AG04449 (cell line): ENCODE measurements at places on chromosomes 1 and 21.

DNA sequence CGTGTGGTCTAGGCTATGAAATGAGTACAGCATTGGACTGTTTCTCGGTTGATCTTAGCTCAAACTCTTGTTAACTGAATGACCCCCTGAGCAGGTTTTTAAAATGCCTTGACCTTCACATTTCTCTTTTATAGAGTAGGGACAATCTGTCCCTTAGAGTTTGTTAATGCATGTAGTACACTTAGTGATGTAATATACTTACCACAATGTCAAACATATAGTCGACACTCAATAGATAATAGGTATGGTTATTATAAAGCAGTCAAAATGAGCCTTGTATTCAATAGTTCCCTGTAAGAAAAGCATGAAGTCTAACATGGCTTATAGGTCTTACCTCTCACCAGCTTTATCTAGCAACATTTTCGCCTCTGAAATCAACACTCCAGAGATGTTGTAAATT is 161.0 kb upstream of the RUNX1 start:
- no peak for DNase-seq

- DNase-seq, result no peak
These were observed 1.6 kb downstream of the CD53 start for GRCh38 chr1:110874324-110875215.

DNA sequence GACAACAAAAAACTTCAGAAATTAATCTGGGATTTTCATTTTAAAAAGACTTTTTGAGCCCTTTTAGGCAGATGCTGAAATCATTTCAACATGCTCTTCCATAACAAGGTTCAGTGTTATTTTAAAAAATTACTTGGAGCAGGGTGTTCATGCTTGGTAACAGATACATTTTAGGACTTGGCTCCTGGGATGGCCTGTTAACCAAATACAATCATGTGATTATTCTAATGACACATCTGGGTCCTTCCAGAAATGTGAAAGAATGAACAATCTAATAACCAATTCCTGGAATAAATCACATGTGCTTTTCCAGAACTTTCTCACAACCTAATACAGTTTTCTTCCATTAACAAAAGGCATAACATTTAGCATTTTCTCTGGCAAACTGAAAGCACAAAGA is 379.8 kb upstream of the RUNX1 start:
- no peak for DNase-seq

DNA sequence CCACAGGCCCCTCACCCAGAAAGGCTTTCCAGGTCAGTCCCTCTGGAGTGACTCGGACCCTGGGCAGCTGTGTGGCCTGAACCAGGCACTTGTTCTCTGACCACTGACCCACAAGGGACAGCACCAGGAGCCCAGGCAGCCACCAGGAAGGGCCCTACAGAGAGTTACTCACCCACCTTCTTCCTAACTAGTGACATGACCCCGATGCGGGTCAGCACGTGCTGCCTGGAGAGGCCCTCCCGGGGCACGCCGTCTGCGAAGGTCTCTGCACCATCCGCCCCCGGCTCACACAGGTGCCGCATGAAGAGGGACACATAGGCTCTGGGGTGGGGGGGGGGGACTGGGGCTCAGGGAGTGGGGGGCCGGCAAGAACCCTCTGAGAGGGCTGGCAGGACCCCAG is 55.8 kb downstream of the CHD5 start:
- DNase-seq, result no peak

DNA sequence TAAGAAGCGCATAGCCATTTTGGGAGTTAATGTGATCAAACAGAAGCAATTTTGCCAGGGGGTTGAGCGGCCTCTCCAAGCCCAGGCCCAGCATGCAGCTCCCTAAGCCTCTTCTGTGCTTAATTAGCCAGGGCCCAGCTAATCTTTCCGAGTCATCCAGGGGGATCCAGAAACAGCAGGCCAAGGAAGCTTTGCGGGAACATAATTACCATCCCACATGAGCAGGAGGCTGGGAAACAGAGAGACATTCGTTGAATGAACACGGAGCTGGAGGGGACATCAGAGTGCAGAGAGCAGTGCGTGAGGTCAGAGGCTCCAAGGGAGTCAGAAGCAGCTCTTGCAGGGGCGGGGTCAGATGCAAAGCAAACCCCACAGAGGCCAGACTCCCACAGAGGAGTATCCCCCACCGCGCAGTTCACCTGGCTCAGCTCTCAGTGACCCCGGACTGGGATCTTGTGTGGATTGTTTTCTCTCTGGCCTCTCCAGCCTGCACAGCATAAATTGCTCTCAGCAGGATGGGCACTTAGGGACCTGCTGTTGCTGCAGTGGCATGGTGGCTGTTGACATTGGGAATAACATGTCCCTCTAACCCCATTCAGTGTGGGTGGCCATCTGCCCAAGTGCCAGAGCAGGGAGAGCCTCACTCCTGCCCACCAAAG is 657.4 kb downstream of the AJAP1 start:
- no peak for DNase-seq

DNA sequence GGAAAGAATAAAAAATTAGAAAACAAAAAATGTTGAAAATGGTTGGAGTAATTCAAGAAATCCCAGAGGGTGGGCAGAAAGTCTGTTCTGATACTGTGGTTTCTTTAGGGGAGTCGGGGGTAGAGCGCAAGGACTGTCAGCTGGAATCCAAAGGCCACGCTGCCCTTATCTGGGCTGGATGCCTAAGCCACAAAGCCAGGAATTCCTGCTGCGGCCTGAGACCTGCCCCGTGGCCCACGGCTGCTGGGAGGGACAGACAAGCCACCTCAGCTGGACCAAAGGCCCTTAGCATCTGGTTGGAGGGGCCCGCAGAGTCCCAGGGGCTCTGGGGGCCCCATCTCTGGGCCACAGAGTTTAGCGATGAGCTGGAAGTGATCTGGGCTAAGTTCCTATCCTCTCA is 60.2 kb downstream of the DMRTB1 start:
- DNase-seq, result no peak

DNA sequence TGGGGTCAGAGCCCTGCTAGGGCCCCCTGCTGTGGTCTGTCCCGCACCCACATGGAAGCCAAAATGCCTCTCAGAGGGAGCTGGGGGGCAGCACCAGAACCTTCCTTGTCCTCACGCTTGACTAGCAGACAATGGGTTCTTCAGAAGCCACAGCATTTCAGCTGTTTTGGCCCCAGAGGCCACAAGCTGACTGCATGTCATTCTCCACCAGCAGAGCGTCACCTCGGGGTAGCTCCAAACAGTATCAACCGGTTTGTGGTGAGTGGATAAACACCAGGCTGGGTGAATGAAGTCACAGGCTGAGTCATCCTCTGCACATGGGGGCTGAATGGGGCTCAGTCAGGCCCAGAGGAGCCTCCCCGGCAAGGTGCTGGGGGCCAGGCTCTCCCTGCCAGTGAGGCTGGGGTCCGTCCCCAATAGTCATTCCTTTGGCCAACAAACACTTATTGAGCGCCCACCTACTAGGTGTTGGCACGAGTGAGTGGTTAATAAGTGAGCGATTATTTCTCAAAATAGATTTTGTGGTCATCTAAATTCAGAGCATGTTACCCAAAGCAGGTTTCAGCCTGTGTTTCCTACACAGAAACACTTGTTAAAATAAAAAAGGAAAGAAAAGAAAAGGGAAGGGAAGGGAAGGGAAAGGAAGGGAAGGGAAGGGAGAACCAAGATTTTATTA is 9.1 kb downstream of the OLIG1 start:
- DNase-seq, result peak; percentile 9

- DNase-seq, result no peak
These were observed 10.4 kb downstream of the LAMB3 start for GRCh38 chr1:209641832-209642172.

DNA sequence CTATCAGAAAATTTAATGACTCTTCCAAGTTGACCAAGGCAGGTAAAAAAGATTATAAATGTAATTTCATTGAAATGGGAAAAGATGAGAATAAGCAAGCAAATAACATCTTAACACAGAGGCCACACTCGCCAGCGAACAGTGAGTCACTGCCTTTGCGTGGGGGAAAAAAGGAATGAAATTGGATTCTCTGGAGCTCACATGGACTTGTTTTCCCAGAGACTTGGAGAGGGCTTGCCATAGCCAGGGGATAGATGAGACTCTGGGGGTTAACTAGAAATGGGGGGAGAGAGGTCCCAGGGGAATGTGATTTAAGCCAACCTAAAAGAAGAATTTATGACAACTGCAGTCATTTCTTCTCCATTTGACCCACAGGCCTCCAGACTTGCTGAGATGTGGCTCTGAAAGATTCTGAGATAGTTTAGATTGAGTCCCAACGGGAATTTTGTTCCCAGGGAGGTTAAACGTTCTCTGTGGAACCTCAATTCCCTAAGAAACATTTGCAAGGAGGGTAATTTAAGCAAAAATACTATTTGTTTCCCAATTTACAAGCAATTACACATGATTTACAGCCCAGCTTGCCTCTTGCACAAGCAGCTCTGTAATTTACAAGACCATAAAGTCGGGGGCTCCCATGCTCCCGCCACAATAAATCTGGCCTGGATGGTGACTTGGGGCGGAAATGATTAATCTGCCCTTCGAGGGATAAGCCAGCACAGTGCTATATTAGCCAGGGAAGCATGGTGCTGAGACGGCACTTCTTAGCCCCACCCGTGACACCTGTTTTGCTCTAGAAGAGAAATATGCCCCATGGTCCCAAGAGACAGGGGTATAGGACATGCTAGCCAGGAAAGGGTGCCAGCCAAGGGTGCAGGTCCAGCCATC is 68.8 kb downstream of the GRIK3 start:
- DNase-seq, result no peak

GRCh38 chr1:57142169-57142568 is 176.4 kb upstream of the C8B start:
- DNase-seq, result no peak

DNA sequence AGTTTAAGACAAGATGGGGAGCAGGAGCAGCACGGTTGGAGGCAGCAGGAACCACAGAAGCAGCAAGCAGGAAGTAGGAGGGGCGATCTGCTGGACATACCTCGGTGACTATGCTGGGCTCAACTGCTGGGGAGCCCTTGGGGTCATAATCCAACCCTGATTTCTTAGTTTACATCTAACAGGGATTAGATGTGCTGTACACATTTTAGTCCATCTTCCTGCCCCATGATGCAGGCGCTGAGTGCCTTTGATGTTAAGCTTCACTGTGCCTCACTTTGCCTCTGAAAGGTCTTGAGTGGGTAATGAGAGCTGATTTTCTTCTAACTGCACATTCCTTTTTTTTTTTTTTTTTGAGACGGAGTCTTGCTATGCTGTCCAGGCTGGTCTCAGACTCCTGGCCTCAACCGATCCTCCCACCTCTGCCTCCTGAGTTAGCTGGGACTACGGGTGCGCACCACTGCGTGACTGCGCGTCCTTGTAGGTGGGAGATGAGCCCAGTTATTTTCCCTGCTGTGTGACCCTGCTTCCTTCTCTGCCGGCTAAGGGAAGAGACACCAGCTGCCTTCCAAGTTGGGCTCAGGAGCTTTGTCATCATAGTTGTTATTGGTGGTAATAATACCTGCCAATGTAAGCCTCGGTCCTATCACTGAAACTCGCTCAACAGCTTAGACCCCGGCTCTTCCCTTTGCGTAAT is 1.1 kb upstream of the RCAN3 start:
- no peak for DNase-seq

- DNase-seq, result no peak
These were observed 205.5 kb downstream of the KCNJ6 start for GRCh38 chr21:37710546-37711285.

- peak; percentile 16 for DNase-seq
These were observed 59.8 kb upstream of the MORC3 start for GRCh38 chr21:36260030-36260787.

- DNase-seq, result no peak
These were observed 9.7 kb downstream of the SFT2D2 start for GRCh38 chr1:168235548-168235885.

DNA sequence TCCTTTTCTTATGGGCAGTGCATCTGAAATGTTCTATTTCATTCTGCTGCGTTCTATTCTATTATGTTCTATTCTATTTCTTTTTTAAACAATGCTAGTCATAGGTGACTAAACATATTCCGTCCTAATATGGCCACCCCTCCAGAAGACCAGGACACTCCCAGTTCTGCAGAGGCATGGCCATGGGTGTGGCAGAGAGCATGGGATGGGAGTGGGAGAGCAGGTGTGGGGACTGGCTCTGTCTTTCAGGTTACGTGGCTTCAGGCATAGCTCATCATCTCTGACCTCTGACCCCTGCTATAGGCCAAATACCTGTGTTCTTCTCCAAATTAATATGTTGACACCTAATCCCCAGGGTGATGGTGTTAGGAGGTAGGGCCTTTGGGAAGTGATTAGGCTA is 33.4 kb upstream of the TLR5 start:
- DNase-seq, result no peak
